ENCODE measurements at places on chromosomes 4 and X.
A peak's percentile ranks its signal among the peaks of the same experiment; 100 is the strongest.

DNA sequence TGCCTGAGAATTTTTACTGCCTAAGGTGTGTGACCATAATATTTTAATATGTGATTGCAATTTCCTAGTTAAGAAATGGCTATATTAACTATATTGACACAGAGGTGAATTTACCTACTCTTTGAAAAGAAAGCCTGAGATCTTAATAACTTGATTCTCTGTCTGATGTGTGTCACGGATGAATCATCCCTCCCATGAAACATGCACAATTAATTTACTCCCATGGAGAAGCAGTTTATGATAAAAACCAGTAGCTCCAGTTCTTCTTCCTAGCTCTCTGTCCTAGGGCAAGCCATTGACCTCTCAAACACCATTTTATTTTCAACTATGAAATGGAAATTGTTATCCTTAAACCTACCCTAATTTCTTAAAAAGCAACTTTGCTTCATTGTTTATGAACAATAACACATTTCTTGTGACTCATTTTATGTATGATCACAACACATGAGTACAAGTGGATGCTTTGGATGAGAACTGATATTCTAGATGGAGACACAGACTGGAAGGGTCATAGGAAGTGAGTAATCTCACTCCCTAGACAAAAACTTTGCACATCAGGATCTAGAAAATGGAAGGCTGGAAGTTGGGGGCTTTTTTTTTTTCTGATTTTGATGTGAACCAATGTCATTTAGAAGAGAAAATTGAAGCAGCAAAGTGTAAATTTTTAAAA is 438.3 kb downstream of the GPAT3 start:
- no peak for DNase-seq

GRCh38 chr4:24794480-24794879 is 893 bp upstream of the SOD3 start:
- DNase-seq: no peak

- DNase-seq: no peak
These were observed 615.4 kb upstream of the ZFP42 start for GRCh38 chr4:187380181-187380581.

GRCh38 chr4:166594326-166594946 is 639.9 kb downstream of the SPOCK3 start:
- DNase-seq: peak; percentile 65

DNA sequence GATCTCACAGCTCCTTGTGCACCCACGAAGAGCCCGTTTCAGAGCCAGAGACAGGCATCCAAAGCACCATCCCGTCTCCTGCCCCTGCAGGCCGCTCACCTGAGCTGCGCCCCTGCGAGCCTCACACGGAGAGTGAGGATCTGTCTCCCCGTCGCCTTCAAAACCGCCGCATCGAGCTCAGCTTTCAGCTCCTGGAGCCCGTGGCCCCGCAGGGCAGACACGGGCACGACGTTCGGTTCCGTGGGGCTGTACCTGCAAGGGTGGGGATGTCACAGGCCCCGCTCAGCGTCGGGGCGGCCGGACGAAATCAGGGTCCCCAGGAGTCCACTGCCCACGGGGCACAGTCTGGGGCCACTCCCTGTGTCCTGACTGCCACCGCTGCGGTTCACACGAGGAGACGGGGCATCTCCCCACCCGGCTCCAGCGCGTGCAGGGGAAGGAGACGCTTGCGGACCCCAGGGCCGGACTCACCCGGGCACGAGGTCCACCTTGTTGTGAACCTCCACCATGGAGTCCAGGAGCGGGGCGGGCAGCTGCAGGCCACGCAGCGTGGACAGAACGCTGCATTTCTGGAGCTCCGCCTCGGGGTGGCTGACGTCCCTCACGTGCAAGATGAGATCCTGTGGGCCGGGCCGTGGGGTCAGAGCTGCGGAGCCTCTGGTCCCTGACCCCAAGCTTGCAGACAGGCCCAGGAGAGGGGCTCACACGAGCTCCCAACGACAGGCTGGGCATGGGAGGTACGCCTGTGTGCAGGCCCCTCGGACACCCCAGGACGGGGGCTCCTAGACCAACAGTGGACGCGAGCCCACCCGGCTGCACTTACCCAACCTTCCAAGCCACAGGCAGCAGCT is 11.1 kb downstream of the GTPBP6 start:
- DNase-seq: no peak

All from amniotic stem cell (primary cell).